ENCODE measurements at places on chromosomes 2 and 18.
A peak's percentile ranks its signal among the peaks of the same experiment; 100 is the strongest.

DNA sequence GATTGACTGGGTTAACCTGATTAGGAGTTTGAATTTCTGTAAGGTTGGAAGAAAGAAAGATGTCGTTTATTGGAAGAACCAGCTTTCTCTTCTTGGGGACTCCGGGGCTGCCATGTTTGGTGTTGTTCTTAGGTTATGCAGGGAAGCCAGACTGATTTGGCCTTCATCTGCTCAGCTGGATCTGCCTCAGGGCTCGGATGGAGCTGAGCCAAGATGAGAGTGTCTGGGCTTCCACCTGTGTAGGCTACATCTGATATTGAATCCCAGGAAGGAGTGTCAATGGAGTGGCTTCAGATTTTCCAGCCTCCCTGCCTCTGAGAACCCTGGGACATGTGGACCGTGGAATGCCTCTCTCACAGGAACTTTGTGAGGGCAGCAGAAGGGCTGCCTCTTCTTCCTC is 126.1 kb downstream of the WDSUB1 start:
- no peak for DNase-seq

GRCh38 chr2:120494446-120494845 is 148.5 kb downstream of the INHBB start:
- no peak for DNase-seq

DNA sequence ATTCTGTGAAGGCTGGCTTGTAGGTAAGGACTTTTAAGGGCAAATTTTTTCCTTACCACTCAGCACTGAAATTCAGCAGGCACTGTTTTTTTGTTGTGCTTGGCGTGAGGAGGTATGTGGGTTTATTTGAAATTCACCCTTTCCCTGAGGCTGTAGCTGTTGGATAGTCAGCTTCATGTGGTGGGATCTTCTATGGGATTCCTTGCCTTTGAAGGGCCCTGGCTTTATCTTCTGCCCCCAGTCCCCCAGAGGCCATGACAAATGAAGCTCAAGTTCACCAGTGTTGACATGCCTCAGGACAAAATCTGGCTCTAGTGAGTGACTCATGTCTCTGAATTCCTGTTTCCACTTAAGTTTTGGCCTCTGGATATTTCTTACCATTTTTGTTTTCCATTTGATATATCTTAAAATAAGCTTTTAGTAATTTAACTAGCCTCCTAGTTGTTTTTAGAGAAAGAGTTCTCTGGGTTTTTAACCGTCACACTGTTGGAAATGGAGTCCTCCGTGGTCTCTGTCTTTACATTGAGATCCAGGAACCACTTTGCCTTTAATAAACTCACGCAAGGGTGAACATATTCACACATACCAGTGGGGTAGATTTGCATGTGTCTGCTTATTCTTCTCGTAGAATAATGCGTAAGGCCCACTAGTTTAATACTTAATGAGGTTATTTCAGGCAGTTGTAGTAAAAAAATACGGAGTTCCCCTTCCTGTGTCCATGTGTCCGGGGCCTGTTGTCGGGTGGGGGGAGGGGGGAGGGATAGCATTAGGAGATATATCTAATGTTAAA is 211.1 kb upstream of the FAM98A start:
- DNase-seq, result no peak

- peak; percentile 71 for DNase-seq
These were observed 28.7 kb downstream of the NIFK start for GRCh38 chr2:121707920-121708361.

GRCh38 chr2:47784352-47784851 is 1.5 kb downstream of the MSH6 start:
- DNase-seq, result no peak

DNA sequence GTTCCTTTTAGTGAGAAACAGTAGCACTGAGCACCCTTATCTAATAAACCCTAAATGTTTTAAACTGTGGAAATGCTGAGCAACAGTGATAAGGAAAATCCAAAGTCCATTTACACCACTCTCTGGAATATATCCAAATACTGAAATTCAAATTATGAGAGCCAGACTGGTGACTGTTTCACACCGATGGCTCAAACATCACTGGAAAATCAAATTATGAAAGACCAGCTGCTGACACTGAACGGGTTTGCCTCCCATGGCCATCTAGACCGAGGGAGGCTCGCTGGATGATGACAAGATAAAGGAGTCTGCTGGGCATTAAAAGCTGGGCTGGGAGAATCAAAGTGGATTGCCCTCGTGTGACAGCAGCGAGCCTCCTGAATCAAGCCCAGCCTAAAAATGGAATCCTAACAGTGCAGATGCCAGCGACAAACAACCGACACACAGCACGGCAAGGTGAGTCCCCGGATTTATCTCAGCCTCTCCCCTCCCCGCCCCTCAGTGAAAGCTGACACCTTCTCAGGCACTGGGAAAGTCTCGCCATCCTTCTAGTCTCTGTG is 30.3 kb downstream of the SERPINE2 start:
- no peak for DNase-seq

DNA sequence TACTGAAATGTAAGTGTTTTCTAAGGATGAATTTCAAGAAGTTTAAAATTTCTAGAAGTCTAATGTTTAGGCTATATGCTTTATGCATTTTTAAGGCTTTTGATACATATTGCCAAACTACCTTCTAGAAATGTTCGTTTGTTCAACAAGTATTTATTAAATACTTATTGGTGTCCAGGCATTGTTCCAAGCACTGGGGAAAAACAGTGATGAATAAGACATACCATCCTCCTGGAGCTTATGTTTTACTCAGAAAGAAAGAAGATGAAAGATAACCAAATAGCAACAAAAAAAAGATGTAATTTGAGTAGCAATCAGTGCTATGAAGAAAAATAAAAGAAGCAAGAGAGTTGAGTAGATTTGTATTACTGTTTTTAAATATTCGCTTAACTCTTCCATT is 692.9 kb downstream of the SLC4A3 start:
- DNase-seq, result no peak

GRCh38 chr2:54267577-54267976 is 11.5 kb upstream of the TSPYL6 start:
- DNase-seq, result no peak

- DNase-seq, result no peak
These were observed 9.6 kb downstream of the IFIH1 start for GRCh38 chr2:162308747-162309503.

- peak; percentile 22 for DNase-seq
These were observed 300.3 kb upstream of the MGAT5 start for GRCh38 chr2:133953524-133953923.

DNA sequence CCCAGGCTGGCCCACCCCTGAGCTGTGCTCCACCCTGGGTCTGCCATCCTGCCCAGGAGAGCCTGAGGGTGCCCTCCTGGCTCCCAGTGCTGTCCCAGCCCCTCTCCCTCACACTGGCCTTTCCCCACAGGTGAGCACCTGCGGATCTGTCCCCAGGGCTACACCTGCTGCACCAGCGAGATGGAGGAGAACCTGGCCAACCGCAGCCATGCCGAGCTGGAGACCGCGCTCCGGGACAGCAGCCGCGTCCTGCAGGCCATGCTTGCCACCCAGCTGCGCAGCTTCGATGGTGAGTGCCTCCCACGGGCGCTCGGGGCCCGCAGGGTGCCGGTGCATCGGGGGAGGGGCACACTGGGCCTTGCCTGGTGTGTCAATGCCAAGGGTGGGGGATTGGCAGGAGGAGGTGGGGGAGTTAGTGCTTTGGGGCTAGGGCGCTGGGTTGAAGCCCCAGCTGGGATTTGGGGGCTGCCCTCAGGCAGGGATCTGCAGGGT is 23.5 kb downstream of the GPC1 start:
- no peak for DNase-seq

- no peak for DNase-seq
These were observed 10.6 kb downstream of the DGUOK start for GRCh38 chr2:73937103-73937885.

DNA sequence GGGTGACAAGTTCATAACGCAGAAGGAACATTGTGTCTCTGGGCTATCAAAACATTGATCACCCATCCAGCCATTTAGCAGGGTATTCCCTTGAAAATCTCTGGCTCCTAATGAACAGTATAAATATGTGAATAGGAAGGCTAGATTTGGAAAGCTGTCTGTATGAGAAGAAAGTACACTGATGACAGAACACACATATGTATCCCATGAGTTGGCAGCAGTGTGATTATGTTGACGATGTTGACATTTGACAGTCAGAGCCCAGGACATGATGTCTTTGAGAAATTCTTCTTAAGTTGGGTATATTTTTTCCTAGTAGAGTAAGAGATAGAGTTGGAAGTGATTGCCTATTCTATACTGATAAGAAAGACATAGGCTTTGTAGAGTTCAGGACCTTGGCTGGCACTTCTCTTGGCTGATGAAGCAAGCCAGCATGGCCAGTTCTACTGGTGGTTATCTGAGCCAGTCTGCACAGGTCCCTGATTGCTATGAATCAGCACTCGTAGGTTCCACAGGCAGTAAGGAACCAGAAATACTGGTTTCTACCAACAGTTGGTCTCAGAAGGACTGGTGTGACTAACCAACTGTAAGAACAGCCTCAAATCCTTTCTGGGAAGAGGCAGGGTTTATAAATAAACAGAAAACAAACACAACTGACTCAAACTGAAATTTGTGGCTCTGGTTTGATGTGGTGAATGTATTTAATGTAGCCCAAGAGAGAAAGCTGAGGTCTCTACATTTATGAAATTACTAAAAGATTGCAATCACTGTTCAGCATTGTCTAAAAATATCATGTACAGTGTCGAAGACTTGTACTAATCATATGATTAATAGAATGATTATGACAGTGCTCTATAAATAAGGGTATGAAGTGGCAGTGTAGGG is 43.9 kb upstream of the RAPH1 start:
- DNase-seq, result no peak

GRCh38 chr2:73979686-73980085 is 5.0 kb upstream of the TET3 start:
- peak; percentile 75 for DNase-seq

DNA sequence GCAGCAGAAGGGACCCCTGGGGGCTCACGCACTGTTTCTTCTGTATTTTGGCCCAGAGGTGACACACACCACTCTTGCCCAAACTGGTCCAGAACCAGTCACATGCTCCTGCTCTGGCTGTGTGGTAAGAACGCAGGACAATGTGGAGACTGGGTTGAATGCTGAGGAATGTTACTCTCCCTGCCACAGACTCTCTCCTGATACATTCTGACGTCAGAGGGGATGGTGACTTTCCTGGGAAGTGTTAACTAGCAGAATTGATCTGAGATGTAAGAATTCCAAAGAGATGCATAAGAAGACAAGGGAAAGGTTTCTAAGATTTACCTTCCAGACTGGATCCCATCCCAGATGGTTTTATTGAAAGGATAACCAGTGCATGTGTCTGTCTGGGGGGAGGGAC is 100.8 kb downstream of the ASB1 start:
- DNase-seq, result no peak

- no peak for DNase-seq
These were observed 1.5 kb downstream of the EFR3B start for GRCh38 chr2:25043241-25043867.

DNA sequence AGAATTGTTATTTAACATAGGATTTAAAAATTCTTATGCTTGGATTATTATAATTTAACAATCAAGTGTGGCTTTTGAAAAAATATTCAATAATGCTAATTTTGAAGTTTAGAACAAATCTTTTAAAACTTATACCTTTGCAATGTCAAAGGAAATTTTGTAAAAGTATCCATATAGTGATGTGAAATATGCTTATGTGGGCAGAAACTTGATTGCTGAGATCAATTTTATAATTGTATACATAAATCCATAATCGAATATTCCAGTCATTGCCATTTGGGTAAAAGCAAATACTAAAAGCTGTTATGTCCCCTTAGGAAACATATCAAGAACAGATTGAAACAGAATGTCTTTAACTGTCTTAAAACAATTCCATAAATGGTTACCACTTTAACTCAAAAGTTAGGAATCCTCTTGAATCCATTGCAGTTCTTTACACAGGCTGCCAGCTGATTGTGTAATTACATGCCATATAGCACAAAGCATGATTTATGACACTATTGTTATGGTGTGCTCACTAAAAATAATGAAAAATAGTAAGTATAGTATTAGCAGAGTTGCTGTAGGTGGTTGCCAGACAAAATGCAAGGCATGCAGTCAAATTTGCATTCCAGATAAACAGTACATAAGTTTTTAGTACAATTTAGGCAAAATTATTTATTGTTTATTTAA is 24.2 kb downstream of the PLCL1 start:
- no peak for DNase-seq

GRCh38 chr2:142782942-142783443 is 94.5 kb upstream of the KYNU start:
- no peak for DNase-seq

- DNase-seq, result no peak
These were observed 36.1 kb downstream of the C18orf54 start for GRCh38 chr18:54393648-54394294.

DNA sequence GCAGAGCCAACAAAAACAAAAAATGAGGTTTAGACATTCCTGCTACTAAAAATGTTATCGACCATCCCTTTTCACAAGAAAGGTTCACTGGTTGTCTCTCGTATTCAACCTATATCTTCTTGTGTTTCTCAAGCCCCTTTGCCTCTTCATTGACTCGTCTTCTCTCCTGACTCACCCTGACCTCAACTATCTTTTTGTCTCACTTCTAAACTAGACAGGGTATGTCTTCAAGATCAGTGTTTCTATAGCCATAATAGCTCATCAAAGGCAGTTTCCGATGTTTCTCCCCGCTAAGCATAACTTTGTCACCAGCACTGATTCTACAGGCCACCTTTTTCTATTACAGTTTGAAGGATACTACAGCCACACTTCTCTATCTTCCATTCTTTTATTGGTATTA is 178.4 kb downstream of the MEMO1 start:
- no peak for DNase-seq

DNA sequence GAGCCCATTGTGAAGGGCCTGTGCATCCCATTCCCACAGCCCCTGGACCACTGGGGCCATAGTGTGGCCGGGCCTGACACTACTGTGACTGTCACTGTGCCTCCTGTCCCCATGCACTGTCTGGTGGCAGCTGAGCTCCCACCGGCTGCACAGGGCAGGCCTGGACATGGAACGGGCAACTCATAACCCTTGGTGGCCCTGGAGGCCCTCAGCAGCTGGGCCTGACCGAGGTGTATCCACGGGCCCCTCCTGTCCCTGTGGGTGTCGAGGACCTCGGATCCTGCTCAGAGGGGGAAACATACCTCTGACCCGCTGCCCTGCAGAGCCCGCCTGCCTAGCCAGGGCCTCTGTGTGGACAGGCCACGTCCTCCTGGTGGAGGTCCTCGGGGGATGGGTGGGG is 7.8 kb upstream of the GAL3ST2 start:
- peak; percentile 56 for DNase-seq

GRCh38 chr18:2564373-2564772 is 6.9 kb downstream of the METTL4 start:
- no peak for DNase-seq

- DNase-seq, result peak; percentile 87
These were observed 17.2 kb upstream of the SDC1 start for GRCh38 chr2:20241973-20242726.

DNA sequence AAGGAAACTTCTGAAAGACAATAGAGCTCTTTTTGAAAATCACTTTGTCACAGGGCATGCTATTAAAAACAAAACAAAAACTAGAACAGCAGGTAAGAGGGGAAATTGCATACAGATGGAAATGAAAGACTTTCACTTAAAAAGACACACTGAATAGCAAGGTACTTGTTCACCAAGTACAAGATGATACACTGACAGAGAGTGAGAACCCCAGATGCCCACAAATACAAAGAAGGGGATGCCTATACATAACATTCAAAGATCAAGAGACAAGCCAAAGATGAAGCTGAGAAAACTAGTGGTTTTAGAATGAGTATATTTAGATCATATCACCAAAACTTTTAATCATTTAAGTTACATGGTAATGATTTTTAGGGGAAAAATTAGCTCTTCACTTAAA is 60.7 kb downstream of the ASXL2 start:
- no peak for DNase-seq

All from upper lobe of left lung (tissue), 6 donors.